Stimulated activated CD8-positive, alpha-beta memory T cell treated with anti-CD3 and anti-CD28 coated beads, Interleukin-2, amount 100 ng/mL, for 1 hour (primary cell): ENCODE measurements at places on chromosomes 4 and X.

- no peak for DNase-seq
Measured at GRCh38 chrX:7985568-7985967, 58.4 kb upstream of the PNPLA4 start.

DNA sequence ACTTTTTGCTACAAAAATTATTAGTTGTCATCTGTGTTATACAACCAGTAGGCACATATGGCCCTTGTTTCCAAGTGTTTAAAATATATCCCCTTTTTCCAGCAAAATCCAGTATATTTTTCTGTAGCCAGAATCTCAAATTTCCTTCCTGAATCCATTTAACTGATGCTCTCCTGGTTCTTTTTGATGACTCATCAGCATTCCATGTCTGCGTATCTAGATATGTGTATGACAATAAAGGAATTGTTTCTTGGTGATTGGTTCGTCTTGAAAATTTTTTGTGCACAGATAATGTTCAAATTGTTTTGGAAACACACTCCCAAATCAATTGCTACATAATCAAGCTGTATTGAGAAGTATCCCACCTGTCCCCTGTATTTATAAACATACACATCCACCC is 98.3 kb downstream of the ITM2A start:
- no peak for DNase-seq

- no peak for DNase-seq
Measured at GRCh38 chr4:76748649-76749048, 149.3 kb downstream of the SOWAHB start.

GRCh38 chr4:184115399-184115798 is 102.3 kb downstream of the ENPP6 start:
- no peak for DNase-seq

DNA sequence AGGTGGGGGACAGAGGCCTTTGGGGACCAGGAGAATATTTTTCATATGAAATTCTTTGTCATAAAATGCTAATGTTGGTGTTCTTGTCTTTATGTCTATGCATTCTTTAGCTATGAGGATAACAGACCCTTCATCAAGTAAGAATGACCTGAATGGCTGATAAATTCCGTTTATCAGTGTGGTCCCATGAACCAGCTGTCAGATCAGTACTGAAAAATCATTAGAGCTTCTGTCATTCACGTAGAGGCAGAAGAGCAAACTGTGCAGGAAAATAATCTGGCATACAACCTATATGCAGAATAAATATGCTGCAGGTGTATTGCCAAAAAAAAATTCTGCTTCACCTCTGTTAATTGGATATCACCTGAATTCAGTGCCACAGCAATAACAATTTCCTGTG is 828.6 kb downstream of the ADGRL3 start:
- no peak for DNase-seq

GRCh38 chr4:85600501-85600900 is 125.6 kb downstream of the ARHGAP24 start:
- no peak for DNase-seq

DNA sequence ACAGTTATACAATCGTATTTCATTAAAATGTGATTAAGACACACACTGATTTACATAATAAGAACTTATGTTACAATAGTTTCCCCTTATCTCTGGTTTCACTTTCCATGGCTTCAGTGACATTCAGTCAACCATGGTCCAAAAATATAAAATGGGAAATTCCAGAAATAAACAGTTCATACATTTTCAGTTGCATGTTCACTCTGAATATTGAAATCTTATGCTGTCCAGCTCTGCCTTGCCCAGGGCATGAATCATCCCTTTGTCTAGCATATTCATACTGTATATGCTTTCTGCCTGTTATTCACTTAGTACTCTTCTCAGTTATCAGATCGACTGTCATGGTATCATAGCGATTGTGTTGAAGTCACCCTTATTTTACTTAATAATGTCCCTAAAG is 173.8 kb upstream of the DCAF12L2 start:
- DNase-seq = no peak

DNA sequence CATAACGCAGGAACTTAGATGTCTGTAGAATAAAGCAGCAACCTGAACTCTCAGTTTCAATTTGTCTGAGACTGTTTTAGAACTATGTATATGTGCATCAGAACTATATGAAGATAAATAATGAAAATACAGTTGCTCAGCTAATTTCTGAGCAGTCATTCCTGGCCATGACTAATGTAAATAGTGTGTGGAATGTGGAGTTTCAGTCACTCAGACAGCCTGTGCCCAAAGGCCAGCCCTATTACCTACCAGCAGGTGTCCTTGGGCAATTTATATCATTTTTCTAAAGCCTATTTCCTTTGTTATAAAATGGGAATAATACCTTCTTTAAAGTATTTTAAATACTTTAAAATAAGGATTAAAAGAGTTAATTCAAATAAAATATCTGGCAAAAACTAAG is 56.0 kb upstream of the RELL1 start:
- no peak for DNase-seq

GRCh38 chrX:124228849-124229248 is 103.6 kb upstream of the TEX13D start:
- DNase-seq = no peak

DNA sequence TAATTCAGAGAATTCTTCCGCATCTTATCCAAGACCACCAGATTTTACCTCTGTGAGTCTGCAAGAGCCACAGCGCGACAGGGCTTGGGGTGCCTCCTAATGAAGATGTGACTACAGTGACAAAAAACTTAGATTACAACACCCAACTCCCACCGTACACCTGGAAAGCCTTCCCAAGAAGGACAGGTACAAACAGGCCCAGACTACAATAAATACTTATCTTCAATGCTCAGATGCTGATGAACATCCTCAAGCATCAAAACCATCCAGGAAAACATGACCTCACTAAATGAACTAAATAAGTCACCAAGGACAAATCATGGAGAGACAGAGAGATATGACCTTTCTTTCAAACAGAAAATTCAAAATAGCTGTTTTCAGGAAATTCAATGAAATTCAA is 20.8 kb upstream of the ABCG2 start:
- DNase-seq = no peak

- no peak for DNase-seq
Measured at GRCh38 chrX:137198040-137198439, 164.2 kb upstream of the GPR101 start.

DNA sequence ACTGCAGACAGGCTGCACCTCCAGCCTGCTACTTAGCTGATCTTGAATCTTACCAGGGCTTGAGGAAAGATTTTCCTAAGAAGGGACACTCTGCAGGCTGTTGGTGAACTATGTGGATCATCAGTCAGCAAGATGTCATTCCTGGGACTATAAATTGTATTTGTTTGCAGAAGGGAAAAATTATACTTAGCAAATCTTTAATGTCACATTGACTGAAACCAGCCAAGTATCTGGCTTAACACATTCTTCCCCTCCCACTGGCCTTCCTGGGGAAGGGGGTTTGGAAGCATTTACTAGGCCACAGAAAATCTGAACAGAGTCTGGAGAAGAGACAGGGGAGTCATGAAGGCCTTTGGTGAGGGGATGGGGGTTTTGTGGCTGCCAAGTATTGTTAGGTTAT is 156.7 kb upstream of the EOLA2 start:
- DNase-seq = no peak

DNA sequence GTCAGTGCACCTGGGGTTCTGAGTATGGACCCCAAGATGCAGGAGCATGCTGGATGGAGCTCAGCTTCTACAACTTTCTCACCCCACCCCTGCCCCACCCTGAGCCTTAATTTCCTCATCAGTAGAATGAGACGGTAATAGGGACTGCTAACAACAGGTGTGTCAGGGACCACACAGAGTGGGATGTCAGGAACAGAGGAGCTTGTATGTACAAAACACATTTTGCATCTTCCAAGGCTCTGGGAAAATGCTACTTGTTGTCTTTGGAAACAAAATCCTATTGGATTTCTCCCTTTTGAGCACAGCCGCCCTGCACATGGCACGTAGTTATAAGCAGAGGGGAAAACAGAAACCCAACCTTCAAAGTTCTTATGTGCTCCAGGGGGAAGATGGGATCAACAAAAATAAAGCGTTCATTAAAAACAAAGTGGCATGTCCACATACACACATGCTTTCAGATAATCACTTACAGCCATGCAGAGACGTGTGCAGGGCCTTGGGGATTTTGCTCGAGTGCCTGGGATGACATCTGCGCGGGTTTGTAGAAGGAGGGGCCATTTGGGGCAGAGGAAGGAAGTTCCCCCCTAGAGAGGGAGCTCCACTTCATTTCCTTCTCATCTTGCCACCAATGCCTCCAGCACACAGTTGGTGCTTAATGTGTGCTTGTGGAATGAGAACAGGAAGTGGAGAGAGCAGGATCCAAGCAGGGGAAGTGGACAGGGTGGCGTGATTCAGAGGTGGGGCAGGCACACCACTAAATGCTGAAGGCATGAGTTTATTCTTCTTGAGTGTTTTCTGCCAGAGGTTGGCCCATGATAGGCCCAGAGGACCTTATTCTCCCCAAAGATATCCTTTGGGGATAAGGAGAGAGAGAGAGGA is 138.9 kb downstream of the SMIM20 start:
- DNase-seq = no peak

DNA sequence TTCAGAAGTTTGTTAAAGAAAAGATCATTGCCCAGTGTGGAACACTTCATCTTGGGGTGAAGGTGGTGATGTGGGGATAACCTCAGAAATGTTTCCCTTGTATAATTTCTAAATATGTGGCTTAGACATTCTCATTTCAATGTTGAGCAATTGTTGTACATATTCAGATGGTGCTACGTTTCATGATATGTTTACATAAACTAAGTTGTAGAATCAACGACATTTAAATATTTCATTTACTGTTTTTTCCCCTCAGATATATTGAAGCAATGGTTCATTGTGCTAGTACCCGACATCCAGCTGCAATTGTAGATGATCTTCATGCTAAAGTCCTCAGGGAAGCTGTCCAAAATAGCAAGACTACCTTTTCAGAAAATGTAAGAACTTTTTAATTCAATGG is 92.6 kb downstream of the BLTP1 start:
- no peak for DNase-seq

GRCh38 chr4:176545872-176546271 is 226.1 kb downstream of the SPCS3 start:
- DNase-seq = no peak
